Epithelial cell of proximal tubule (primary cell): ENCODE measurements at places on chromosomes 7 and 10. TPM values are rescaled to one million over a fixed set of nuclear protein-coding genes. Genes with fewer than 3 reads are reported as not detected.
A peak's percentile ranks its signal among the peaks of the same experiment; 100 is the strongest.

The CPEB3 gene
- 0.52 and 0.58 TPM in 2 replicates for total RNA-seq

The C7orf57 gene
- 0.22 TPM in 1 of 2 replicates, not detected in the other for total RNA-seq

The SPDYE6 gene
- total RNA-seq: not detected in 2 replicates

The KIAA1217 gene
- total RNA-seq: 18.7 and 20.2 TPM in 2 replicates

- DNase-seq: no peak
These were observed 49.4 kb downstream of the DNAJC1 start for GRCh38 chr10:21954132-21954531.

GRCh38 chr10:35079763-35080162 lies 10.4 kb downstream of the CUL2 start:
- DNase-seq: peak; percentile 49

DNA sequence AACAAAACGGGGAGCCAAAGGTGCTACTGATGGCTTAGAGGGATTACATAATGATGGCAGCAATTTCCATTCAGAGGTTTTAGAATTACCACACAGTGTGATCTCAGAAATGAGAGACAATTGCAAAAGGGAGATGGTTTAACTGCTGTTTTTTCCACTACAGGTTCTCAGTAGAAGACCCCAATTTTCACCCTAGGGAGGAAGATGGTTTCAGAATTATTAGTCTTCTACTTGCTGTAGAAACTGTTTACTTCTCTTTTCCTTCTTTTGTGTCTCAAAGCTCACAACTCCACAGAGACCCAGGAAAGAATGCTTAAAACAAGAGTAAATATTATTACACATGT lies 226.5 kb downstream of the INHBA start:
- DNase-seq: no peak

- no peak for DNase-seq
These were observed 10.0 kb upstream of the ABI1 start for GRCh38 chr10:26870766-26871165.

DNA sequence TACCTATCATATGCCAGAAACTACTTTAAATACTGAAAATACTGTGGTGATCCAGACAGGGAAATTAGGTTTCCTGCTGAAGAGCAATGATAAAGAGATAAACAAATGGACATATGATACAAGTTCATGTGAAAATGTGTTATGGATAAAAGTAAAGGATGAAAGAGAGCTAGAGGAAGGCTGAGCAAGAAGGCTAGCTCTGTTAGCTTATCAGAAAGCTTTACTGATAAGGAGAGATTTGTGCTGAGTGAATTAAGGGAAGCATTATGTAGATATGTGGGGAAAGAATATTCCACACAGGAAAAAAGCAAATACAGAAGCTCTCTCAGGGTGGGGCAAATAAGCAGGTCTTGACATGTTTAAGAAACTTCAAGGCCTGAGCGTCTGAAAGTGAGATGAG lies 308.4 kb downstream of the HDAC9 start:
- DNase-seq: no peak
